ENCODE measurements at places on chromosomes 3 and 15. TPM values are rescaled to one million over a fixed set of nuclear protein-coding genes. Genes with fewer than 3 reads are reported as not detected.

Gene RBP2
- not detected for total RNA-seq

Gene FBXW12
- total RNA-seq, result not detected

Gene TADA3
- 71.1 TPM for total RNA-seq

Gene BRPF1
- 18.5 TPM for total RNA-seq

Gene UBAP1L
- 2.1 TPM for total RNA-seq

Gene SAXO2
- total RNA-seq, result 0.39 TPM

Gene ABHD5
- total RNA-seq, result 34.3 TPM

Gene NUP210
- not detected for total RNA-seq

Gene GNB5
- total RNA-seq, result 63.3 TPM

Gene ROPN1
- not detected for total RNA-seq

Gene GHRL
- total RNA-seq, result not detected

Gene SLC22A13
- 2.6 TPM for total RNA-seq

Gene GATM
- 0.54 TPM for total RNA-seq

Gene LRRN1
- total RNA-seq, result 0.79 TPM

Gene UROC1
- total RNA-seq, result not detected

Gene KIF15
- 4.3 TPM for total RNA-seq

Gene ZMYND10
- 1.6 TPM for total RNA-seq

Gene FGF12
- total RNA-seq, result 0.39 TPM

Gene SLCO2A1
- under 0.01 TPM for total RNA-seq

Gene HYAL2
- 89.9 TPM for total RNA-seq

Gene C3orf62
- total RNA-seq, result 4.7 TPM

Gene SEMA3F
- 13.7 TPM for total RNA-seq

Gene TRPC1
- 8.7 TPM for total RNA-seq

Gene GABPB1
- 32.4 TPM for total RNA-seq

Gene BNC1
- total RNA-seq, result not detected

Gene CPN2
- total RNA-seq, result not detected

Gene STAB1
- 0.22 TPM for total RNA-seq

Gene ZKSCAN7
- 13.4 TPM for total RNA-seq

Gene CD86
- total RNA-seq, result 0.79 TPM

Gene MRPL46
- total RNA-seq, result 13.9 TPM

Gene FAM107A
- not detected for total RNA-seq

Gene OR4M2
- total RNA-seq, result not detected
